ENCODE measurements at places on chromosomes 4 and X.

- peak; percentile 29 for DNase-seq
Measured at GRCh38 chr4:54877006-54877405, 219.2 kb downstream of the KIT start.

- DNase-seq: no peak
Measured at GRCh38 chr4:128550060-128550459, 259.4 kb upstream of the JADE1 start.

- DNase-seq: peak; percentile 51
Measured at GRCh38 chr4:121277194-121278105, 103.4 kb downstream of the QRFPR start.

DNA sequence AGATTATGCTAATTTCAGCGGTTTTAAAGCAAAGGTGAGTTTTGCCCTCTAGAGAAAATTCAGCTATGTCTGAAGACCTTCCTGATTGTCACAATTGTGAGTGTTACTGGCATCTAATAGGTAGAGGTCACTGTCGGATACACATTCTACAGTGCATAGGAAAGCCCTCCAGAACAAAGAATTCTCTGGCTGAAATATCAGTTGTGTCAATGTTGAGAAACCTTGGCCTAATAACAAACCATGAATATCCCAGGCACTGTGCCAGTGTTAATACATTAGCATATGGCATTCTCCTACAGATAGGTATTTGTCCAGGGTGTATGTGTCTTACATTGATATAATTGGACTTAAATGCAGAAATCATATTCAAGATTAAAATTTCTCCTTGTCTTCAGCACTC, 294.3 kb downstream of the FSTL5 start:
- DNase-seq: no peak

DNA sequence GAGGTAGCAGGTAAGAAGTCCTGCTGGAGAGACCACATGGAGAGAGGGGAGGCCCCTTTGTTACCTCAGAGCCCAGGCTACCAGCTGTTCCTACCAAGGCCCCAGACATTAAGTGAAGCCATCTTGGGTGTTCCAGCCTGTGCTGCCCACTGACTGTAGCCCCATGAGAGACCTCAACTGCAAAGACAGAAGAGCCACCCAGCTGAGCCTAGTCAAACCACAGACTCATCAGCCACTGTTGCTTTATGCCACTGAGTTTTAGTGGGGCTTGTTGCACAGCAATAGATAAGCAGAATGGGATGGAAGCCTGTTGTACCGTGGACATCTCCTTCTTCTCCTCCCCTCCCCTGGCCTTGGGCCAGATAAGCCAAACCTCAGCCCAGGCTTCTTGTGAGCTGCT, 83.9 kb downstream of the ADRA2C start:
- DNase-seq: no peak

DNA sequence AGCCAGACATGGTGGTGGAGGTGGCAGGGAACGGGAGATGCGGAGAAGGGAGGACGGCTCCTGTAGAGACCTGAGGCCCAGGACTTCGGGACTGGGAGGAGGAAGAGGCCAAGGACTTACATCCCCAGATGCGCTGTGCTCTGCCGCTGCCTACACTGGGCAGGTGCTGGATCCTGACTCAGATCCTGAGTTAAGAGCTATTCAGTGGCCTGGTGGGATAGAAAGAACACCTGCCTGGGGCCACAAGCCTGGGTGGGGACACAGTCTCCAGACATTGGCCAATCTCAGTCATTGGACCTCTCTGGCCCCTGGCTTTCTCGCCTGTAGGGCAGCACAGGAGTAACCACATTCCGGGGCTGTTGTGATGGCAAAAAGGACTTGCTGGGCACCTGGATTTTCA, 10.9 kb upstream of the MSX1 start:
- no peak for DNase-seq

GRCh38 chr4:96983830-96984229, 1143.9 kb downstream of the PDHA2 start:
- DNase-seq: peak; percentile 25

DNA sequence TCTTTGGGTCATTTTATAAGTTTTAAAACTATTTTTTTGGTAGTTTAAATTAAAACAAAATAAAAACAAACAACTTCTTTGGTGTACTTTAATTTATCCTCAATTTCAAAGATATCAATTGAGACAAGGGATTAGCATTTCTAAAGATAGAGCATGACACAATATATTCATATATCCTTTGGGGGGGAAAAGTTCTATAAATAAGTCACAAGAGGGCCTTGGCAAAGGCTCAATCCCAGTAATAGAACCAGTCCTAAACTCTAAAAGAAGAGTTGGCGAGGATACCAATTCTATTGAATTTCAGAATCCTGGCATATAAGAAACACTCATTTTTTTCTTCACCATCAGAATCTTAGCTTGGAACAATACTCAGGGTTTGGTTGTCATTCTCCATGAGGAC, 89.7 kb downstream of the COL4A6 start:
- DNase-seq: no peak

- DNase-seq: peak; percentile 74
Measured at GRCh38 chr4:37721995-37722638, 35.9 kb upstream of the RELL1 start.

- no peak for DNase-seq
Measured at GRCh38 chr4:1901127-1901526, 29.9 kb downstream of the NSD2 start.

GRCh38 chr4:119493419-119493818, 135.2 kb downstream of the PDE5A start:
- DNase-seq: peak; percentile 46

GRCh38 chr4:102629673-102630072, 128.5 kb downstream of the NFKB1 start:
- no peak for DNase-seq

DNA sequence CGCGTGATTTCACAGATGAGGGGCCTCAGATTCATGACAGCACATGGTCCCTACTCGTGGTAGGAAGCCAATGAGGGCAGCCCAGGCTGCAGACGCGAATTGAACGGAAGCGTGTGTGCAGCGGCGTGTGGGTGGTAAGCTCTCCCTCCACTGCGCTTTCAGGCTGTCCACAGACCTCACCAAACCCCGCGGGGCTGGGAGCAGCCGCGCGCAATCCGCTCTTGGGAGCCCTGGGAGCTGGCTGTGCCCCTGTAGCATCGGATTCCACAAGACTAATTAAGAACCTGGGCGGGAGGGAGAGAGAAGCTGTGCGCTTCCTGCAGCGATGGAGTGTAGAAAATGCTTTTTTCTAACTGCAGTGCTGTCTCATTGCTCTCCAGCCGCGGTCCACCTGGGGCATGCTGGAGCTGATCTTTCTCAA, 134.9 kb downstream of the STOX2 start:
- DNase-seq: no peak

GRCh38 chr4:99405433-99406115, 29.6 kb downstream of the ADH7 start:
- peak; percentile 73 for DNase-seq

- DNase-seq: no peak
Measured at GRCh38 chr4:107292979-107293378, 256.9 kb upstream of the DKK2 start.

DNA sequence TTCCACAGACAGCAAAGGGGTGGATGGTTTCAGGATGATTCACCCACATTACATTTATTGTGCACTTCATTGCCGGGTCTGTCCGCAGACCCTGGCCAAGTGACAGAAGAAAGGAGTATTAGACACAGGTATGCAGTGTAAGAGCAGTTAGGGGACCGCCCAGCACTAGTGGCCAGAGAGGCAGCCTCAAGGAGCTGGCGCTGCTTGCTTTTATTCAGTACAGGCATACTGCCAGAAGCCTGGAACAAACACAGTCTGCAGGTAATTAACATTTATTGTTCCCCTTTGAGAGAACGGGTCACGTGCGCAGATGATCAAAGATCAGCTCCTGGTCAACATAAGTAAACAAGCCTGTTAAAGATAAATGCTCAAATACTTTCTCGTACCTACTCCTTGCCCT, 1639.0 kb upstream of the IGFBP7 start:
- DNase-seq: no peak

- DNase-seq: no peak
Measured at GRCh38 chr4:15986907-15987306, 23.9 kb upstream of the FGFBP2 start.

DNA sequence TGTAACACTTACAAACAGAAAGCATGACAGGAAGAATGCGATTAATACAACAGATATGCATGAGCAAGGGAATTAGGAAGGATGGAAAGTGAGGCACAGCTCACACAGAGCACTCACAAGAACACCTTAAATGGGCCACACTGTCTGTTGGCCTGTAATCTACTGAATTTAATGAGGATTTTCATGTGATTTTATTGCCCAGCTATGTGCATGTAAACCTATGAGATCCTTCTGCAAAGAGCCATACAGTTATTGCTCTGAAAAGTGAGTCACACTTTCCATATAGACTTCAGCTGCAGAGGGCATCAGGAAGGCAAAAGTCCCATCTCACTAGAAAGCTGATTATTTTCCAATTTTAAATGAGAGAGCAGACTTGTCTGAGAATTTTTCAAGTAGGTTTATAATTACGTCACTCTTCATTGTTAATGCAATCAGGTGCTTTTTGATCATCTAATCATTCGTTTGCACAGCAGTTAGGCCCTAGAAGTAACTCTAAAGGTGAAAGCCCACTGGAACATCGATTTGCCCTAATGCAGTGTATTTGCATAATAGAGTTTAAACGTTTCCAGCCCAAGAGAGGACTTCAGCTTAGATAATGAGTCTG, 832.7 kb upstream of the INTU start:
- DNase-seq: no peak

GRCh38 chrX:43141885-43142284, 363.9 kb upstream of the PPP1R2C start:
- no peak for DNase-seq

DNA sequence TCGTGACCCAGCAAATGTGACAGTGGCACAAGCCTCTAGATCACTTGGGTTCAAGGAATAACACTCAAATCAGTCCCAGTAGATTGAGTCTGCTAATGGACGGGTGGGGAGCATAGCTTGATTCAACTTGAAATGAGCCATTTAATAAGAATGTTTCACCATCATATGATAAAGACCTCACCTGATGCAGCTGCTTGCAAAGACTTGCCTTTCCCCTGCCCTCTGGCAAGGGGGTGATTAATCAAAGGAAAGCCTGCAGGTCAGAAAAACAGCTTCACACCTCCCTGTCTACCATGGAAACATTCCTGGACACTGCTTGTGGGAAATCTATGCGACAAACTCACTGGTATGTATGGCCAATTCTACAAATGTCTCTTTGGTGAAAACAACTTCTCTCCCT, 54.5 kb downstream of the CD99L2 start:
- DNase-seq: peak; percentile 20

DNA sequence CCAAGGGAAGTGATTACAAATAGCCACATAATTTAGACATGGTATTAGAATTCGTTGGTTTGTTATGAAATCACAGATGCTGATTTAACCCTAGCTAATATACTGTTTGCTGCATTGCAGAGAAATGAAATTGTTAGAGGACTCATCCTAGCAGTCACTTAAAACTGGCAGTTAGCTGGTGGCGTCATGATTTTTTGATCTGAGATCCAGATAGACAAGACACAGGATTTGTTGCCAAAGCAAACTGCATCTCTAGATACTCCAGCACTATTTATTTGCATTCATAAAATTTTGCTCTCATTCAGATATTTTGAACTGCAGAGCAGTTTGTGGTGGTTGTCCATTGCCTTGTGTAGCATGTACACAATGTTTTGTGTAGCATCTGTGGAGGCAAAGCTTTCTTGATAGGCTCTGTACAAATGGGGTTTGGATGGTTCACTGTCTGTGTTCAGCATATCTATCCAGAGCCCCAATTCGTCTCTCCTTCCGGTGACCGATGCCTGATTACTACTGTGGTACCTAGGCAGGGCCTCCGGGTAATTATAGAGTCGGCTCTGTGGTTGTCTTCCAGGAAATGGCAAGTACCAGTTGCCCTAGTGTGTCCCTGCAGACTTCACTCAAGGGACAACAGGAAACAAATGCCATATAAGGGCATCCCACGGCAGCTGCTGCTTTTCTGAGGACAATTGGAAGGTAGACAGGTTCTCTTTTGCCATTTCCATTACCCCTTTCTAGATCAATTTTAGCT, 30.1 kb upstream of the SPARCL1 start:
- peak; percentile 92 for DNase-seq

- no peak for DNase-seq
Measured at GRCh38 chr4:95742179-95742578, 97.7 kb upstream of the PDHA2 start.

GRCh38 chrX:85922821-85923220, 124.5 kb downstream of the CHM start:
- DNase-seq: peak; percentile 27

GRCh38 chr4:145732001-145732815, 52.3 kb downstream of the C4orf51 start:
- DNase-seq: peak; percentile 52

GRCh38 chr4:33878710-33879109, 2365.6 kb downstream of the ARAP2 start:
- no peak for DNase-seq

DNA sequence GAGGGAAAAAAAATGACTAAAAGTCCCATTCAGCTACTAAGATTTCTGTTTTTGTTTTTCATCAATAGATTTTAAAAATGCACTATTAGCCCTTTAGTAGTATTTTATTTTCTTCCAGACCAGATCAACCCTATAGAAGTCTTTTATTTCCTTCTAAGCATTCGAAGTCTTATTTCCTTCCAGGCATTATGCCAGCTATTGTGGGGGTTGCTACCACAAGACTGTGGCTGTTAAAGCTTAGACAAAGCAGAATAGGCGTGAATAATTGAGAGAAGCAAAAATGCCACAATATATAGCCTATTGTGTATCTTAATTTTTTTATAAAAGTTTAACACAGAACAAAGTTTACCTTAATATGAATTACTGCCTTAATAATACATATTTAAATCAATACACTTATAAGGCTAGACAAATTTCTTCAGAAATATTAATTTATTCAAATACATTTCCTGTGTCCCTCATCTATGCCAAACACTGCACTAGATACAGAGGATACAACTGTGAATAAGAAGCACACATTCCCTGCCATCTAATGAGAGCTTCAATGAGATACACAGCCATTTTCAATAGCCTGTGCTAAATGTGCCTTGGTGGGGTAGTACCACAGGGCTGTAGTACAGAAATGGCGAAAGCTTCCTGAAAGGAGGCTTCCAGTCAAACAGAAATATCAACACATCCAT, 33.1 kb downstream of the SLC10A7 start:
- no peak for DNase-seq

DNA sequence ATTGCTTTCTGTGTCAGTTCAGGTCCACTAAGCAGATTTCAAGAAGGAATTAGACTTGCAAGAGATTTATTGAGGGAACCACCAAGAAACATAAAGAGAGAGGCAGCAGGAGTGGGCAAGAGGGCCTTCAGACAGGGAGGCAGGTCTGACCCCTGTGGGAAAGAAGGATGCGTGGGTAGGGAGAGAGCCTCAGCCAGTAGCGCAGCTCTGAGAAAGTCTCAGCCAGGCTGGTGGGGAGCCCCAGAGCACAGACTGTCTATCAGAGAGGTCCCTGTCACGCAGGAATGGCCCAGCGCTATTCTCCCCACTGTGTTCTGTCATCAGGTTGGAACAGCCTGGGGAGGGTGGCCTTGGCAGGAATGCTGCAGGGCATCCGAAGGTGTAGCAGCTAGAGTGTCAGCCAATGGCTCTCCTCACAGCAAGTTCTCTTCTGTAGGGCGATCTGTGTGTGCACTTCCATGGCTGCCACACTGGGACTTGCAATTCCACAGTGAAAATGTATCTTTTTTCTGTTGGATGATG, 48.0 kb downstream of the OTC start:
- no peak for DNase-seq

- DNase-seq: no peak
Measured at GRCh38 chr4:112858751-112859150, 190.7 kb upstream of the ANK2 start.

All from DMS53 (cell line).